ENCODE measurements at places on chromosomes 2 and 18.

DNA sequence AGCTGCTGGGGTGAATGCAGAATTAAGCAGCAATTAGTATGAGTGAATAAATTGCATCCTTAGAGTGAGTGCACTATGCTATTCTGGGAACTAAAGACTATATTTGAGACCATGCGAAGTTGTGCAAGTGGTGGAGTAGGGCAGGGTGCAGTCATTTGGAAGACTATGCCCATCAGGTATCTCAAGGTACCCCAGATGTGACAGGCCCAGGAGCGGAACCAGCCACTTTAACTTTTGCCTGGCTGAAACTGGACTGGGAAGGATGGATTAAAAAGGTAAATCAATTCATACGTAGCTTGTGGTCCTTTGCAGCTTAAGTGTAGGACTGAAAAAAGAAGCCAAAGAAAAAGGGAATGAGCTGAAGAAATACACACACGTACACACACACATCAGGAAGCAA lies 1.7 kb downstream of the KYNU start:
- no peak for DNase-seq

GRCh38 chr2:37748541-37748940 lies 77.1 kb upstream of the CDC42EP3 start:
- no peak for DNase-seq

- no peak for DNase-seq
Observed at GRCh38 chr2:200695601-200696000, 109.8 kb downstream of the AOX1 start.

DNA sequence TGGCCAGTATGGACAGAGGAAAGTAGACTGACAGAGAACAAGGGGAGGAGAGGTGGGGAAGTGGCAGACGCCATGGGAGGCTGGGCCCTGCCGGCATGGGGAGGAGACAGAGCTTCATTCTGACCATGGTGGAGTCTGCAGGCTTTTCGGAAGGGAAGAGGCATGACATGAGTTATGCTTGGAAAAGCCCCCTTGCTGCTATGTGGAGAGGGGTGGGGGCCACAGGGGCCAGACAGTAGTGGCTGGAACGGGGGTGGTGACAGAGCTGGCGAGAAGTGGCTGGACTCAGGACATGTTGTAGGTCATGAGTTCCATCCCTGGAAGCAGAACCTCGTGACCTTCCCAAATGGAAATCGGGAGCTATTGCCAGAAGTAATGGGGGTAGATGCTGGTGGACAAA lies 66.7 kb upstream of the DAPL1 start:
- no peak for DNase-seq

DNA sequence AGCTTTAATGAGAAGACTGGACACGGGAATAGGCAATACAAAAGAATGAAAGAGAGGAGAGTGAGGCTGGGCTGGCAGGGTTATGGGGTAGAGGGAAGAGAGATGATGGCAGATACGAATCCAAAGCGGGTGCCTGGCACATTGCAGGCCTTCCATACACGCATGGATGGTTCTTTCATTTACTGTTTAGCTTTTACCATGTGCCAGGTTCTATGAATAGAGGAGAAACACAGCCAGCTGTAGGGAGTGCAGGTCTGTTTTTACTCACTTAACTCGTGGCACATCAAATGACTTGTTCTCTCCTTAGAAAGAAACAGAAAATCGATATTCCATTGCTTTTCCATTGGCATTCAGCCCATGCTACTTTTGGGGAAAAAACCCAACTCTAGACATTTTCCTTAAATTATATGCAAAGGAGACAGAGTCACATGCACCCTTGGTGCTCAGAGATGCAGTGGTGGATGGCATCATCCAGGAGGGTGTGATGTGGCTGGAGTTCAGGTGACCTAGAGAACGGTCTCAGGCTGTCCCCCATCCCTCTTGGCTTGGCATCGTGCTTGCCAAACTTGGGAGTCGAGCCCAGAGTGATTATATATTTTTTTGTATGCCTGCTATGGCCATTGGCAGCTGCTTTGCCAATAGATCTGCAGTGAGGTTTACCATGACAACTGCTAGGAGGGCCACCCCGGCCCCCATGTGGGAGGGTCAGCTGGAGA lies 6.2 kb downstream of the LTBP1 start:
- DNase-seq: no peak

- no peak for DNase-seq
Observed at GRCh38 chr18:46095532-46095931, 2.6 kb downstream of the ATP5F1A start.

DNA sequence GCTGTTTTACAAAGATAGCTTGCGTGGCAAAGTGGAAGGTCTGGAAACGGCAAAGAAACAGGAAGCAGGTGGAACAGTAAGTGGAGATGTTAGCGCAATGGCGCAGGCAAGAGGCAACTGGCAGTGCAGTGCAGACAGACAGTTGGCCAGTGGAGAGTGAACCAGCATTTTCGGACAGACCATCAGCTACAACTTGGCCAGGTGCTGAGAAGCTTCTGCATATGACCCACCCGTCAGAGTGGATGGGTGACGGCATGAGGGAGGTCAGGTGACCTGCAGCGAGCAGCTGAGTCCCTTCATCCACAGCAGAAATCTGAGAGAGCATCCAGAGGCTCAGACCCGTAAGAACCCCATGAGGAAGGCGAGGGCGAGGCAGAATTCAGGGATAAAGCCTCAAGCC lies 33.8 kb downstream of the NPC1 start:
- no peak for DNase-seq

GRCh38 chr18:21115519-21116411 lies 4.2 kb upstream of the ROCK1 start:
- DNase-seq: no peak

- no peak for DNase-seq
Observed at GRCh38 chr2:186457908-186458307, 28.2 kb upstream of the ZC3H15 start.

DNA sequence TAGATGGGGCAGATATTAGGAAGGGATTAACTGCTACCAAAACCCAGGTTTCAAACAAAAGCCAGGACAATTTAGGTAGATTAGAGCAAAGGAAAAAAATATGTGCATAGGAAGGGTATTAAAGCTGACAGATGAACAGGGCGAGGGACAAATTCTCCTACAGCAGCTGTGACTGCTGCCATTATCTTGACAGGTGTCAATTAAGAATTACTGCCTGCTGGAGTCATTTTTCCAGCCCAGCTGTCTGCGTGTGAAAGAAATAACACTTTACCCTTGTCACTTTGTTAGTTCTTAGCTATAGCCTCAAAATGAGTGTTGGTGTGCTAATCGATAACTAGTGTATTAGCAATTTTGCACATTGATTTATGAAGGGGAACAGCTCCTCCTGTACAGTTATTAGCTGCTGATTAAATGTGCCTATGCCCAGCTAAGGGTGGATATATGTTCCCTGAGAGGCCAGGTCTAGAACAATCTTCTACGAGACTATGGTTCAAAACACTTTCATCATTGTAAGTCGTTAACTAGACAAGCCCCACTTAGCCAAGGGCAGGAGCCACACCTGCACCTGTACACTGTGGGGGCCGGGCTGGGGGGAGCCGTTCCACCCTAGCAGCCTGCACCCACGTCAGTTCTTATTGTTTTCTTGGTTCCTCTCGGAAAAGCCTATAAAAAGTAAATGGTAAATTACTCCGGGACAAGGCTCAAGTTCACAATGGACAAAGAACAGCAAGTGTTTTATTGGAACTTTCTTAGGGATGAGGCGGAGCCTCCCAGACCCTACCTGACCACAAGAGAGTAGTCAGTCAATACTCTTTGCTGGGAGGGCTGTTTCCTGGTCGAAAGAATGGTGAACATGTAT lies 7.7 kb downstream of the TSHZ1 start:
- no peak for DNase-seq

GRCh38 chr2:32290000-32290339 lies 12.3 kb downstream of the YIPF4 start:
- no peak for DNase-seq

DNA sequence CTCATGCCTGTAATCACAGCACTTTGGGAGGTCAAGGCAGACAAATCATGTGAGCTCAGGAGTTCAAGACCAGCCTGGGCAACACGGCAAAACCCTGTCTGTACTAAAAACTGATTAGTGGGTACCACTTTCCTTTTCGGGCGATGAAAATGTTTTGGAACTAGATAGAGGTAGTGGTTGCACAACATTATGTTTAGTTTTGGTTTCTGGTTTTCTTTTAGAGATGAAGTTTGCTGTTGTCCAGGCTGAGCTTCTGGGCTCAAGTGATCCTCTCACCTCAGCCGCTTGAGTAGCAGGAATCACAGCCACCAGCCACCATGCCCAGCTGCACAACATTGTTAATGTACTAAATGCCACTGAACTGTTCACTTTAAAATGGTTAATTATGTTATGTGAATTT lies 27.6 kb downstream of the AAK1 start:
- no peak for DNase-seq

- no peak for DNase-seq
Observed at GRCh38 chr18:70376914-70377258, 88.0 kb downstream of the SOCS6 start.

DNA sequence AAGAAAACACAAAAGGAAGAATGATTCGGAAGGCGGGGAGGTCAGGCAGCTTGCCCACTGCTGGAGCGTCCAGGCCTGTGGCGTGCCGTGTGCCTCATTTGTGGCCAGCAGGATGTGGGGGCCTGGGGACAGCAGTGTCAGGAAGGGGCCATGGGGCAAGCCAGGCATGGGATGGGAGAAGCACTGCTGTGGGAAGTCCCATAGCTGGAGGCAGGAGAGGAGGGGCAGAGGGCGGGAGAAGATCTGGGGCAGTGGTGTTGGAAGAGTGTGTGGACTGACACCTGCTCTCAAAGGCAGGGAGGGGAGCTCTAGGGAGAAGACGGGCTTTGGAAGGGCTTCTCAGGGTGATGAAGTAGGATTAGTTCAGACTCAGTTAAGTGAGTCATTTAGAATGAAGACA lies 133.7 kb downstream of the ACOXL start:
- DNase-seq: no peak
